H7 (cell line): ENCODE measurements at places on chromosomes 2 and 18. TPM values are rescaled to one million over a fixed set of nuclear protein-coding genes. Genes with fewer than 3 reads are reported as not detected.

DNA sequence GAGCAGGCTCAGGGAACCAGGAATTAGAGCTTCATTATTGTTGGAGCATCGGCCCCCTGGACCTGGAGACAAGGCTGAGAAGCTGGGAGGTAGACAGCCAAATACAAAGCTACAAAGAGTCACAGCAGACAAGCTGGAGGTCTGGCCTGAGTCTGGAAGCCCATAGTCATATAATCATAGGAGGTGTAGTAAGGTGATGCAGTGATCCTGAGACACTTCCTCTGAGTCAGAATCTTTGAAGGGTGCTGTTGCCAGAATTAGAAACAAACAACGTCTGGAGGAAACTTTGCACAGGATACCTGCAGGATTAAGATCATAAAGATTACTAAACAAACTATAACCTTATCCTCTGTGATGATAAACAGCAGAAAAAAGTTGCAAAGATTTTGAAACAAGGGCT lies 213.8 kb downstream of the DSC3 start:
- no peak for DNase-seq

DNA sequence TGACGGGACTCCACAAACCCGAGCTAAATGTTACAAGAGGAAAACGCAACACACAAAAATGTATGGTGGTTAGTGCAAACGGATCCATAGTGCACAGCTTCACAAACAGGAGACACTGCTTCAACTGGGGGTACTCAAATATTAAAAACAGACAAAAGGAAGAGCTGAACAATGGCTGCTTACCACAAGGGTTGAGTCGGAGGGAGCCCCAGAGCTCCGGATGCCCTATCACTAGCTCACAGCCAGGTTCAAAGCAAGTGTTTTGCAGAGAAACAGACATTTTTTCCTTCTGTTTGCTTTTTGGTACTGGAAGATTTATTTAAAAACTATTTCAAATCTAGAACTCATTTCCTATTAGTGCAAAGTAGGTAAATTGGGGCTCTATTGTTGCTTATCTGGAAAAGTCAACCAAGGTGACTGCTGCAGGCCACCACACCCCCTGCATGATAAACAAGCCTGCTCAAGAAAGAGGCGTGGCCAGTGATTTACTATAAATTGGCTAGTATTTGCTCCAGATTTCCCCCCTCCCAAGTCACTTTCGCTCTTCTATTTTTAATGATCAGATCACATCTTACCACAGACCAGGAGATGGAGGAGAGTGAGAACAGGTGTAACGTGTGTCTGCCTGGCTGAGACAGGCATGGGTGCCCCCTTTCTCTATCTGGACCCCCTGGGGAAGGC lies 46.5 kb downstream of the ZAP70 start:
- no peak for DNase-seq

GRCh38 chr2:60412620-60413019 lies 140.8 kb downstream of the BCL11A start:
- no peak for DNase-seq

- DNase-seq: no peak
Measured at GRCh38 chr18:74128159-74128558, 19.5 kb downstream of the FBXO15 start.

DNA sequence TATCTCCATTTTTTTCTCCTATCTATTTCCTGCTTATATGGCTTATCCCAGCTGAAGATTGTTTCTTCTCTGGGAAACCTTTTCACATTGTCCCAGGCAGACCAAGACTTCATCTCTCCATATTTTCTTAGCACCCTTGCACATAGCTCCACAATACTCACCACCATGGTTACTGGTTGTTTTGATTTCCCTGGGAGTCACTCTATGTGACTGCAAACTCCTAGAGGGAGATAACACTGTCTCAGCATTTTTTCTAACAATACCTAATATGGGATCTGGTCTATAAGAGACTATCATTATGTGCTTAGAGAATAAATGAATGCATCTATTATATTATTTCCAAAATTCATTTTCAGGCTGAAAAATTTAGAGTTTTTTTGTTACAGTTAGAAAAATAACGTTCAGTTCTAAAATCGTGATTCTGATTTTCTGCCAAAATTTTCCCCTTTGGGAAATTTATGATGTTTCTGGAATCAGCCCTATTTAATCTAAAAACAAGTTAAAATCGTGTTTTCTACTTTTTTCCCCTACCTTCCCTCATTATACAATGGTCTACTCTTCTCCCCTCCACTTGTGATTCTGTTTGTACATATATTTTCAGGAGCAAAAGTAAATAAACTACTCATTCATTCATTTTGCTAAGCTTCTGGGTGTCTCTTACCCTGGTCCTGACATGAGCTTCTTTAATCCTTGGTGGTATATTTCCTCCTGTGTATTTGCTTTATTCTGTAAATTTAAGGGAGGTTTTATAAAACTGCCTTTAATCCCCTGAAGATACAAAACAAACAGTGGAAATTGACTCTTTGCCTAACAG lies 95.4 kb downstream of the HNMT start:
- DNase-seq: no peak

- no peak for DNase-seq
Measured at GRCh38 chr2:107804608-107805498, 21.8 kb upstream of the RGPD4 start.

- DNase-seq: no peak
Measured at GRCh38 chr2:214631406-214631805, 178.1 kb downstream of the BARD1 start.

DNA sequence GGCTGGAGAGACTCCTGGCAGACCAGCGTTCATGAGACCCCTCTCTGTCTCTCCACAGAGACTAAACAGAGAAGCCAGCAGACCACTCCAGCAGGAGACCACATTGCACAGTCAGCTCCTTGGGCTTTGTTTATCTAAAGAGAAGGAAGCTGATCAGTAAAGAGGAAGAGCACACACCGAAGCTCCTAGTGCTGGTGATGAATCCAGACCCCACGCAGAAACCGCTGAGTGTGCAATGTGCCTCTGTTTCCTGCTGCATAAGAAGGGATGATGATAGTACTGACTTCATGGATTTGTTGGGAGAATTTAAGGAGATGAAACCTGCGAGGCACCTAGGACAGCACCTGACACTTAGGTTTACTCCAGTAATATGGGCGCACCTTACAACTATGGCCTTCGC lies 544.1 kb upstream of the ID2 start:
- DNase-seq: no peak

DNA sequence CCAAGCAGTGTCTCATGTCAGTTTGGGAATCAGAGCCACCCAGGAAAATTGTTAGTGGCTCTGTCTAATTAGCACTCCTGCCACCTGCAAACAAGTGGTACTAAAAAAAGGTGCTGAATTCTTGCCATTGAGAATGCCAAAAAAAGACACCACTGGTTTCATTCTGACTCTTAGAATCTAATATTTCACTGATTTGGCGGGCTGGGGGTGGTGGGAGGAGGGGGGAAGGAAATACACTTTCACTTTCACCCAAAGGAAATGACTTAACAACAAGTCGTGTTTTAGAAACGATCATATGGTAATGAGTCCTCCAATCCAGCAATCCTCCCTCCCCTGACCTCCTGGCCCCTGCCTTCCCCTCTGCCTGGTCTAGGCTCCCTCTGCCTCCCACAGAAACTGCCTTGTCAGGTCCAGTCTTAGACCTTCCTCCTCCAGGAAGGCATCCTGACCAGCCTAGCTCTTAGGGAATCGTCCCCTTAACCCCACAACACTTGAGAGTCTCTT lies 4.4 kb upstream of the KLHL29 start:
- DNase-seq: no peak

DNA sequence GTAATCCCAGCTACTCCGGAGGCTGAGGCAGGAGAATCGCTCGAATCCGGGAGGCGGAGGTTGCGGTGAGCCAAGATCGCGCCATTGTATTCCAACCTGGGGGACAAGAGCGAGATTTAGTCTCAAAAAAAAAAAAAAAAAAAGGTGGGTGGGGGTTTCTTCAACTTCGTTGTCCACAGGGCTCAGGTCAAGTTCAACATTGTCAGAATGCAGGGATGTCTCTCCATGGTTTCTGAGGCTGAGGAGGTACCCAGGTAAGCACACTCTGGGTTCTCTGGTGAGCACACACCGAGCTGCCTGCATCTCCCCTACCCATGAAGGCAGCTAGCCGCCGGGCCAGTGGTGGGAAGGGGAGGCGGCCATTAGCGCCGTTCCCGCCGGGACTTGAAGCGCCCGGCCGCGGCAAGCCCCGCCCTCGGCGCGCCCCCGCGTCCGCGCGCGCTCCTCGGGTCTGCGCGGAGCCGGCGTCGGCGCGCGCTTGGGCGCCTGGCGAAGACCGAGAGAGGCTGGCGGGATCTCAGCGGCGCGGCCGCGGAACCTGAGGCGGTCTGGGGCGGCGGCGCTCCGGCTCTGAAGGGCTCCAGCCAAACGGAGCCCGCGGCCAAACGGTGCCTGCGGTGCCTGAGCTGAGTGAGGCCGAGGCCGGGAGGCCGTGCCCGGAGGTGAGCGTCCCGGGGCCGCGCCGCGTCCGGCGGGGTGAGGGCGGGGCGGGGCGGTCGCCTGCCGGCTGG lies at the start of gene UBXN2A:
Gene UBXN2A (plus strand): TSS at position 477 of the 731 bp plus-strand sequence. CDS start 17,852 bp downstream, outside the sequence.
- peak; percentile 95 for DNase-seq

The TEX44 gene
- not detected in 2 replicates for total RNA-seq

The ANKRD36B gene
- total RNA-seq: 3.0 and 6.1 TPM in 2 replicates

The CLHC1 gene
- 4.7 and 8.9 TPM in 2 replicates for total RNA-seq

The COL6A3 gene
- total RNA-seq: 5.1 and 7.0 TPM in 2 replicates

The ACOXL gene
- 2.7 and 6.0 TPM in 2 replicates for total RNA-seq

The NAT8 gene
- total RNA-seq: not detected in 2 replicates

The POTEJ gene
- not detected in 2 replicates for total RNA-seq

The GALNT5 gene
- 0.07 and 0.18 TPM in 2 replicates for total RNA-seq

The CCDC74B gene
- total RNA-seq: 7.3 and 7.4 TPM in 2 replicates
